Cortex of kidney (tissue), 1 donor: ENCODE measurements at places on chromosomes 1 and 21.

GRCh38 chr21:14752345-14752909 is 206.3 kb upstream of the SAMSN1 start:
- no peak for DNase-seq

DNA sequence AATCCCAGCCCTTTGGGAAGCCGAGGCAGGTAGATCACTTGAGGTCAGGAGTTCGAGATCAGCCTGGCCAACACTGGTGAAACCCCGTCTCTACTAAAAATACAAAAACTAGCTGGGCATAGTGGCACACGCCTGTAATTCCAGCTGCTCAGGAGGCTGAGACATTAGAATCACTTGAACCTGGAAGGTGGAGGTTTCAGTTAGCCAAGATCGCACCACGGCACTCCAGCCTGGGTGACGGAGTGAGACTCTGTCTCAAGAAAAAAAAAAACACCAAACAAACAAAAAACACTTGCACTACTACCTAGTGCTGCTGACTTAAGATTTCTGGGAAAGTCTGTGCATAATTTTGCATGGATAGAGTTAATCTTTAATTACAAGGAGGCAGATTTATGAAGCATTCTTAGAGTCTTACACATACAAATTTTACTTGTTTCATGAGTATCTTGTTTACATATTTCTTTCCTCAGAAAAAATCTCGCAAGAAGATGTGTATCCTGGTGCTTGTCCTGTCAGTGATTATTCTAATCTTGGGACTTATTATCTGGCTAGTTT is 8.7 kb upstream of the PPP1R8 start:
- DNase-seq: no peak

DNA sequence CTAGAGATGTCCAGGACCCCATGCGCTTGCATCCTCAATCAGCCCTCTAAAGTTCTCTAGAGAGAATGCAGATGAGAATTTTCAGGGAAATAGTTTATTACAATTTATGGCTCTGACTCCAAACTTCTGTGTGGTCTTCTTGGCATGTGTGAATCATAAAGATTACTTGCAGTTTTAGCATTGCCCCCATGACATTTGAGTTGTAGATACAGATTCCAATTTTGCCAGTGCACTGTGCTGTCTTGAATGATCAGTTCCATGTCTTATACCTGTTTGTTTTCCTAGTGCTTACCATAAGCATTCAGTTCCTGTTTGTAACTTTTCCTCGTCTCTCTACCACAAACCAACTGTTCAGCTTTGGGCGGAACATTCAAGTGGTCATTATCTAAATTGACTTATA is 4.8 kb downstream of the KRTAP21-3 start:
- no peak for DNase-seq

- no peak for DNase-seq
Observed at GRCh38 chr21:32131960-32132359, 146.9 kb downstream of the MIS18A start.

- DNase-seq: no peak
Observed at GRCh38 chr1:246769306-246769705, 45.1 kb downstream of the SCCPDH start.

- no peak for DNase-seq
Observed at GRCh38 chr21:38965241-38965640, 159.5 kb downstream of the ETS2 start.
